Stimulated activated CD4-positive, alpha-beta T cell treated with anti-CD3 and anti-CD28 coated beads, Interleukin-4, amount 100 ng/mL, for 1 hour (primary cell): ENCODE measurements at places on chromosomes 4 and X.
A peak's percentile ranks its signal among the peaks of the same experiment; 100 is the strongest.

GRCh38 chrX:134685668-134686067, 27.4 kb upstream of the PLAC1 start:
- no peak for DNase-seq

- DNase-seq = no peak
Observed at GRCh38 chrX:16125520-16126149, 2.3 kb downstream of the GRPR start.

- no peak for DNase-seq
Observed at GRCh38 chr4:69849297-69849696, 10.6 kb downstream of the SULT1E1 start.

DNA sequence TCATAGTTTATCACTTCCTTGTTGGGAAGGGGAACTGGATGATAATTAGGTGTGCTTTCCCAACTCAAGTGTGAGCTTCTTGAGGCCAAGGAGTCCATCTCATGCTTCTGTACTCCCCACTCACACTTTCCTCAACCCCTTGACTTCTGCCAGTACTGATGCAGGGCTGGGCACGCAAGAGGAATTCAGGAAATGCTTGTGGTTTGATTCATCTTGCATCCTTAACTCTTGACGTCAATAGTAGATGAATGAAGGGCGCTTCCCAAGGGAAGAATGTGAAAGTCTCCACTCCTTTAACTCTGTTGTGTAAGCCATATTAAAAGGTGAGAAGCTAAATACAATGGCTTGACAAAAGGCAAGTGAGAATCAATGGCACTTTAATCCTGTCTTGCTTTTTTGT, 101.8 kb downstream of the AGTR2 start:
- DNase-seq = no peak

DNA sequence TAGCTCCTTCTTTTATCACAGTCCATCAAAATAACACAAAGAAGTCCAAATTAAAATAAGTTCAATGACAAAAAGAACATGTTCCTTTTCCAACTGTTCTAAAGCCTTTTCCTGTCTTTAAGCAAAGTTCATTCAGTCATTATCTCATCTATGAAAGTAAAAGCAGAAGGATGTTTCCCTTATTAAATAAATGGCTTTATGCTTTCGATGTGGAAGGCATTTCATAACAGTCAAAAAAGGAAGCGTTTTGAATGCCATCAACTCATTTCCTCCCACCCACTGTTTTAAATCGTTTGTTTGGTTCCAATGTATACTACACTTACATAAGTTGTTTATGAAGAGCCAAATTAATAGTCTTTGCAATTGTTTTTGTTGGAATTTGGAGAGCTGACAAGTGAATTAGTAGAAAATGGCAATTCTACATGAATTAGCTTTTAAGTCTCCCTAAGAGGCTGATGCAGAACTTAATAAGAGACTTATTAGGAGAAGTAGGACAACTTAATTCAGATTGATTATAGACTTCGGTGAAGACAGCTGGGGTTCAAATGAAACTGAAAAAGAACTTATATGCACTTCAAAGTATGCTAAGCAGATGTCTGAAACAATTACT, 392.6 kb upstream of the FTHL17 start:
- DNase-seq = no peak

- DNase-seq = peak; percentile 95
Observed at GRCh38 chr4:68349649-68350360, at the start of gene YTHDC1. TSS of gene YTHDC1 (minus strand) at chr4:68350090. CDS start at chr4:68349753, 337 bp downstream.

GRCh38 chr4:57182132-57182874, 72.1 kb upstream of the IGFBP7 start:
- DNase-seq = no peak

GRCh38 chrX:21657318-21658151, 595 bp downstream of the KLHL34 start:
- peak; percentile 5 for DNase-seq

- no peak for DNase-seq
Observed at GRCh38 chr4:102263024-102263787, 82.1 kb downstream of the SLC39A8 start.

GRCh38 chrX:13669246-13669737, 16.4 kb downstream of the TCEANC start:
- peak; percentile 53 for DNase-seq
